ENCODE measurements at places on chromosomes 1 and 21.

DNA sequence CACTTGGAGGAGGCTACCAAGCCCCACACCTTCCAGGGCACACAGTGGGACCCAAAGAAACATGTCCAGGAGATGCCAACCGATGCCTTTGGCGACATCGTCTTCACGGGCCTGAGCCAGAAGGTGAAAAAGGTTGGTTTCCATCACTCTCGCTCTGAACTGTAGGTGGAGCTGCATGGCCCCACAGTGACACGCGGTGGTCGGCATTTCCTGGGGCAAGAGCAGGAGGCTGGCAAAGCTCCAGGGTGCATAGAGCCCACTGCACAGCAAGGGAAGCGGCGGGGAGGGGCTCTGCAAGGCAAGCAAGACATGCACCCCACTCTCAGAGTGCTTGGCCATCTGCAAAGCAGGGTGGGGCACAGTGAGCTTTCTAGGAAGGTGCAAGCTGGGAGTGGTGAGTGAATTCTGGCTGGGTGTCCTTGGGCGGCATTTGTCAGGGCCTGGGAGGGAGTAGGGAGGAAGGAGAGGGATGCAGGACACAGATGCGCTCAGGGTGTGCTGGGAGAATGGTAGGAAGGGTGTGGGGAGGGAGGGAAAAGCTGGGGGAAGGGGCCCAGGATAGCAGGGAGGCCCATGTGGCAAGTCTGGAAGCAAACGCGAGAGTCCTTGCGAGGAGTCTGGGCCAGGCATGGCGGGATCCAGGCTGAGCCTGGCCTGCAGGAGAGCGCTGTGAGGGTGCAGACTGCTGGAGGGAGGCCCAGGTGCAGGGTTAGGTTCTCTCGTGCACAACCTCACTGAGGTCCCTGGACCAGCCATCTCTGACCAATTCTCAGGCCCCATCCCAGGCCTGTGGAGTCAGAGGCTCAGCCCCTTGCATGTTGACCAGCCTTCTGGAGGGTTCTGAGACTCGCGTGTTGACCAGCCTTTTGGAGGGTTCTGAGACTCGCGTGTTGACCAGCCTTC lies 11.0 kb downstream of the TRPM2 start:
- no peak for DNase-seq

DNA sequence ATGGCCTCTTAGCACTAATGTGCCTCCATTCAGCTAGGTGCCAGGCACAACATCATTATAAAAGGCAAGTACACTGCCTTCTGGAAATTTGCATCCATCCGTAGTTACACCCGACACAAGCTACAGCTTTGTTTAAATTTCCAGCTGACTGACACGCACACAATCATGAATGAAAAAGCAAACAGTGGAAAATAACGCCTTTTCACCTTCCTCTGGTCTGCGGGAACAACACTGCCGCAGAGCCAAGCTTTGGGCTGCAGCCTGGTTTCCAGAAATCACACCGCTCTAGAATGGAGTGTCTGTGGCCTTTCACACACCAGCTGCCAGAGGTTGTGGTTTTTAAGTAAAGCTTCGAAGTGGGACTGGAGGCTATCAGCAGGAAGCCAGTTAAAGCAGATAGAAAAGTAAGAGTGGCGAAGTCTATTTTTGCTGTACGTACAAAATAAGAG lies 142.8 kb upstream of the COA6 start:
- no peak for DNase-seq

- DNase-seq = no peak
Measured at GRCh38 chr1:228953207-228953606, 217.9 kb downstream of the RHOU start.

- DNase-seq = no peak
Measured at GRCh38 chr1:116861137-116861536, 48.6 kb upstream of the PTGFRN start.

DNA sequence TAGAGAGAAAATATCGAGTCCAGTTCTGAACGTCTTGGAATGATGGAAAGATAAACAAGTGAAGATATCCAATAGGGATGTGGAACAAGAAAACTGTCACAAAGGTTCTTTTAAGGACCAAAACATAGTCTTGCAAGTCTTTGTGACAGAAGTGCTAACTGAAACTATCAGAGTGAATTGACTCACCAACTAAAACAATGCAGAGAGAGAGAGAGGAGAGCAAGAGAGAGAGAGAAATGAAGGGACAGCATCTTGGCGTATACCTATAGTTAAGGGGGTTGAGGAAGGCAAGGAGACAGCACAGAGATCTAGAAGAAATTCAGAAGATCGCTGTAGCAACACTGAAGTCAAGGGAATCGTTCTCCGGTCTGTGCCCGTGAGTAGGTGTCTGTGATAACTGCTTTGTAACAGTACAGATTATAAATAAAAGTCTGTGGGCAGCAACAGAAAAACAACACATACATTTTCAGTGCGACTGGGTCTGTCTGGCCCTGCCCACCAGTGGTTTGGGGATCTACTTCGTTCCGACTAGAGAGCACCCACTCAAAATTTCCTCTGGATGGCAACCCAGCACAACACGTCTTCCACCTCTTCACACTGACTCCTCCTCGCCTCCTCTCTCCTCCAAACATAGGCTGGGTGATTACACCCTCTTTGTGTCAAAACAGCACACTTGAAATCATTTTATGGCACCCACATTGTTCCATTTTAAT lies 4.8 kb upstream of the COA6 start:
- DNase-seq = no peak

DNA sequence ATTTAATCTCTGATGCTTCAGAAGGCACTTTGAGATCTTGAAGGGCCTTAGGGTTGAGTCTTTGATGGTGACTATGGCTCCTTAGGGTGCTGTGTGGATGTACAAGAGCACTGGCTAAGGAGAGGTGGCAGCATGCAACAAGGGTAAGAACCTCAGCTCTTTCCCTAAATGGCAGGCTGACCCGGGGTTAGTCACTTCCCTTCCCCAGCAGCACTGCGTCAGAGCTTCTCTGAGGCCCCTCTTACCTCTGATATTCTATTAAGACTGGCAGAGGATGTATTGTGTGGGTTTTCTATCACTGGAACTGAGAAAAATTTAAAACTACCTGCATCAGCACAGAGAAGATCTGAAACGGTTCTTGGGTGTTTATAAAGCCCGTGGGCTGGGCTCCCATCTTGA lies 11.8 kb downstream of the C1orf116 start:
- no peak for DNase-seq

GRCh38 chr1:236766506-236766905 lies 28.6 kb upstream of the MTR start:
- no peak for DNase-seq

DNA sequence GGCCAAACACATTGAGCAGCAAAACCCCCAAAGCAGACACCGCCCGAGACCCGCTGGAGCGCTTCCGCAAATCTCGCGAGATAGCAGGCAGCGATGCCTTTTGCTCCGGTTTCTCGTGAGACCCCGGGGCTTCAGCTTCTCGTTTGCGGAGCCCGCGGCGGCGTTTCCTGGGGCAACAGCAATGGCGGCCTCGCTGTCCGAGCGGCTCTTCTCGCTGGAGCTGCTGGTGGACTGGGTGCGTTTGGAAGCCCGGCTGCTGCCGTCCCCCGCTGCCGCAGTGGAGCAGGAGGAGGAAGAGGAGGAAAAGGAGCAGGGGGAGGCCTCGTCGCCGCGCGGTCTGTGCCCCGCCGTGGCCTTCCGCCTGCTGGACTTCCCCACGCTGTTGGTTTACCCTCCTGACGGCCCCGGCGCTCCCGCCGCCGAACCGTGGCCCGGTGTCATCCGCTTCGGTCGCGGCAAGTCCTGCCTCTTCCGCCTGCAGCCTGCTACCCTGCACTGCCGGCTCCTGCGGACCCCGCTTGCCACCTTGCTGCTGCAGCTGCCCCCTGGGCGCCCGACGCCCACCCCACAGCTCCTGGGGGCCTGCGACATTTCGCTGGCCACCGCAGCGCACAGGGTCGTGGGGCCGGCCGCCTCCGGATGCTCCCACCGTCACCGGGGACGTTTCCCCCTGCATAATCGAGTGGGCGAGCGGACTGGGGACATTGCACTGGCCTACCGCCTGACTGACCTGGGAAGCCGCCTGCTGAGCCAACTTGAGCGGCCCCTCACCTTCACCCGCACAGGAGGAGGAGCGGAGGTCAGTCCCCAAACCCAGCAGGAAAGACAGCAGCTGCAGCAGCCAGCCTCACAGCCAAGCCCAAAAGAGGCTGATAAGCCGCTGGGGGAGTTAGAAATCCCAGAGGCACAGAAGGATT lies at the start of gene MAP10:
Gene MAP10, plus strand, starts transcription at position 148 of the 917 bp plus-strand sequence. Its CDS starts 34 bp downstream, at position 182.
- peak; percentile 63 for DNase-seq

GRCh38 chr1:85544689-85545215 lies 35.8 kb upstream of the CCN1 start:
- DNase-seq = no peak

All from activated CD8-positive, alpha-beta memory T cell treated with anti-CD3 and anti-CD28 coated beads for 48 hours (primary cell).